Naive thymus-derived CD8-positive, alpha-beta T cell (primary cell): ENCODE measurements at places on chromosomes 16 and 17.

GRCh38 chr16:84367297-84367680 lies 1.0 kb upstream of the ATP2C2 start:
- no peak for DNase-seq

DNA sequence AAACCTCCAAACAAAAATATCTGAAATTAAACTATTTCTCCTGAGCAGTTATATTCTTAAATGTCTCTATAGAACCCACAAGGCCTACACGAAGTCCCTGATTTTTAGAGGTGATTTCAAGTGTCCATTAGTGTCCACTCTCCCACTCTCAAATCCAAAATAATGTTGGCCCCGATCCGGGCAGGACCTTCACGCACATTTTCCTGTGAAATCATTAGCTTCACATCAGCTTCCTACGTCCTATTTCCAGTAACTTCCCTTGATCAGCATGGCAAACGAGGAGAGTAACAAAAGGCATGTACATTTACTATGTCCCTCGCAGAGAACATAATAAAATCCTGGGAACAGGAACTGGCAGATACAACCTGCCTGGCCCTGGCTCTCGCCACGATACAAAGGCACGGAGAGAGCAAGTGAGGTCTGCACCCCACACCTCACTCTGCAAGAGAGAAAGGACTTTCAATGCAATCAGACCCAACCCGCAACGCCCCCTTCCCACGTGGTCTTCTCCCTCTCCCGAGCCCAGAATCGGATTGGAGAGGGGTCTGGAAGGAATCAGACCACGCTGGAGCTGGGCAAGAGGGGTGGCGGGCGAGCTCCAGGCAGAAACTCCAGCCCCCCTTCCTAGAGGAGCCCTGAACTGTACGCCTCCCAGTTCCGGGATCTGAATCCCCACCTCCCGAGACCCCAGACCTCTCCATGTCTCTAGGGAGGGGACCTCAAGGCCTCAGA lies 17.5 kb upstream of the C17orf78 start:
- peak; percentile 5 for DNase-seq

DNA sequence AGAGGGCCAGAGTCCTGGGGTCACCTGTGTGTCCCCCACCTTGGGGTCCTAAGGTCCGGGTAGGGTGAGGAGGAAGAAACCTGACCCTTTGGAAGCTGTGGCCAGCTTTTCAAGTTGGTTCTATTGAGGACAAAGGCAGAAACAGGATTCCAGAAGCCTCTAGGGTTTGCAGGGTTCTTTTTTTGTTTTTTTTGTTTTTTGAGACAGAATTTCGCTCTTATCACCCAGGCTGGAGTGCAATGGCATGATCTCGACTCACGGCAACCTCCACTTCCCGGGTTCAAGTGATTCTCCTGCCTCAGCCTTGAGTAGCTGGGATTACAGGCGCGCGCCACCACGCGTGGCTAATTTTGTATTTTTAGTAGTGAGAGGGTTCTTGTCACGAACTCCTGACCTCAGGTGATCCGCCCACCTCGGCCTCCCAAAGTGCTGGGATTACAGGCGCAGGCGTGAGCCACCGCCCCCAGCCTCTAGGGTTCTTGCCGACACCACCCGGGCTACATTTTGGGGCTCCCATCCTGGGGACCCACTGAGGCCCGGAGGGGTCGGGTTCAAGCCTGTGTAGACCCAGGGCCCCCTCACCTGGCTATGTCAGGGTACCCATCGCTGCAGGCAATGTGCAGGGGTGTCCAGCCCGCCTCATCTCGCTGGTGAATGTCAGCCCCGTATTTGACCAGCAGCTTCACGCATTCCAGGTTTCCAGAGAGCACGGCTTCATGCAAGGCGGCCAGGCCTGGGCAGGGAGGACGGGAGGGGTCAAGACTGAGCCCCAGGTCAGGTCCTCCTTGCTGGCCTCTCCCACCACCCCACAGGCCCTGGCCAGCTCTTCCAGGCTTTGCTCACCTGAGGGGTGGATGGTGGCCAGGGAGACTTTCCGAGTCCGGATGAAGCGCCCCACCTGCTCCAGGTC lies 674 bp downstream of the PPP1R27 start:
- DNase-seq, result no peak

- DNase-seq, result peak; percentile 66
Measured at GRCh38 chr16:31458073-31458843, 1.0 kb upstream of the ARMC5 start.

DNA sequence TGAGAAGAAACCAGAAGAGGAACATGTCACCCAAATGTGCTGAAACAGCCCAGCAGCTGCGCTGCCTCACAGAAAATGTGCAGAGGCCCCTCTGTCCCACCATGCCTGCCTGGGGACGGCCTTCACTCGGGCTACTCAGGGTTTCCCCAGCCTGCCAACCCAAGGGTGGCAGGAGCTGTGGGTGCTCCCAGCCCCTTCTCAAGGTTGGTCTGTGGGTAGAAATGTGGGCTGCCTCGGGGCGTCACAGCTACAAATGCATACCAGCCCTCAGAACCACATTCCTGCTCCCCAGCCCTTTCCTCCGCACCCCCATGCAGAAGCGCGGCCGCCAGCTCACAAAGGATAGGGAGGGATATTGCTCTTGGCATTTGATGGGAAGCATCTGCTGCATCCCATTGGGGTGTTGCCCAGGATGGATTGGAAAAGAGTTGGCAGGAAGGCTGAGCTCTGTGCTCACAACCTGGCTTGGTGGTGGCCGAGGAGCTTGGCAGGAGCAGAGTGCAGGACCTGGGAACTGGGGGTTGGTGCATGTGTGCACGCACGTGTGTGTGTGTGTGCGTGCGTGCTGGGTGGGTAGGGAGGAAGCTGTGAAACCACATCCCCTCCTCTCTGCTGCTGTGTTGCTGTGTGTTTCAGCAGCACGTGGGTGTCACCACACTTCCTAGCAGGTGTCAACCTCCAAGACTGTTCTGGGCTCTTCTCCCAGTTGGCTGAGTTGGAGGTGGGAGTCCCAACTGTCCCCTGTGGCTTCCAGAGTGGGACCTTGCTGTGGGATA lies 304.4 kb downstream of the SEC14L1 start:
- DNase-seq, result peak; percentile 85

DNA sequence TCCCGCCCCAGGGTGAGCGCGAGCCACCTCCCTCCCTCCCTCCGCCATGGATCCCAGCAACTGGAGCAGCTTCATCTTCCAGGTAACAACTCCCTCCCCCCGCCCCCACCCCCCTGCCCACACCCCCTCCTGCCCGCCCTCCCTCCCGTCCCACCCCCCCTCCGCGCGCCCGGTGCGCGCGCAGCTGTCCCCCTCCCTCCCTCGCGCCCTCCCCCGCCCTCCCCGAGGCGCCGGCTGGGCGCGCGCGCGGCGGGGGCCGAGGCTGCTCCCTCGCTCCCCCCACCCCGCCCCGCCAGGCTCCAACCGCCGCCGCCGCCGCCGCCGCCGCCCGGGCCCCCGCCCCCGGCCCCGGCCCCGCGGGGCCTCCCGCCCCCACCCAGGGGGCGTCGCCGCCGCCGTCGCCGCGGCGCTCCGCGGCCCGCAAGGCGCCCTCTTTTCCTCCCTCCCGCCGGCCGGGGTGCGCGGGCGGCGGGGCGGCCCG lies at the start of gene MAZ:
Gene MAZ, plus strand, starts transcription at position 431 of the 481 bp plus-strand sequence. CDS start 173 bp downstream, outside the sequence.
- peak; percentile 60 for DNase-seq

DNA sequence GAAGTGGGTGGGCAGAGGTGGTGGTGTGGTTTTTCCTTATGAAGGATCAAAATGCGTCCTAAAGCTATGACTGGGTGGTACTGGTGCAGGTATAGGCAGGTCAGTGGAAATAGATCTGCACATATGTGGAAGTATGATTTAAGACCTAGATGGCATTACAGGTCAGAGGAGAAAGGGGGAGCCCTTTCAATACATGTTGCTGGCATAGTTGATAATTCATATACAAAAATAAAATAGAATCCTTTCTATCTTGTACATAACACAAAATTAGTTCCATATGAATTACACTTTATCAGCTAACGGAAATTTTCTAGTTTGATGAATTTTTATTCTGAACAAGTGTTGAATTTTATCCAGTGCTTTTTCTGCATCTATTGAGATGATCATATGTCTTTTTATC lies 20.8 kb upstream of the PIK3R5 start:
- no peak for DNase-seq

- DNase-seq, result no peak
Measured at GRCh38 chr16:86554599-86554916, 477 bp downstream of the MTHFSD start.

DNA sequence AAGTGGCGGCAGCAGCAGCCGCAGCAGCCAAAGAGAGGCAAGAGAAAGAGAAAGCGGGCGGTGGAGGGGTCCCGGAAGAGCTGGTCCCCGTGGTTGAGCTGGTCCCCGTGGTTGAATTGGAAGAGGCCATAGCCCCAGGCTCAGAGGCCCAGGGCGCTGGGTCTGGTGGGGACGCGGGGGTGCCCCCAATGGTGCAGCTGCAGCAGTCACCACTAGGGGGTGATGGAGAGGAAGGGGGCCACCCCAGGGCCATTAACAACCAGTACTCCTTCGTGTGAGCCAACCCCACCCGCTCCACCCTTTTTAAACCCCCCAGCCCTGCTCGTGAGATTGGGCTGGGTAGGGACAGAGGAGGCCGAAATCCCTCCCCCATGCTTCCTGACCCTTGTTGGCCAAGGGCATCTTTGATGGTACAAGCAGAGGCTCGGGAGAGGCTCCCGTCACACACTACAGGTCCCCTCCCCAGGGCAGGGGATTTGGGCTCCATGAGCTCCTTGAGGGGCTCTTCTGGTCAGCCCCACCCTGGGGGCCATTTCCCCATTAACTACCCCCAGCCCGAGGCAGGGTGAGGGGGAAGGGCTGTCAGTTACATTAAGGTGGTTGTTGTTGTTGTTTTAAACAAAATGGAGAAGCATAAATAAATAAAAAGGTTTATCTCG lies 4.6 kb upstream of the ATP2A1 start:
- DNase-seq, result peak; percentile 76

DNA sequence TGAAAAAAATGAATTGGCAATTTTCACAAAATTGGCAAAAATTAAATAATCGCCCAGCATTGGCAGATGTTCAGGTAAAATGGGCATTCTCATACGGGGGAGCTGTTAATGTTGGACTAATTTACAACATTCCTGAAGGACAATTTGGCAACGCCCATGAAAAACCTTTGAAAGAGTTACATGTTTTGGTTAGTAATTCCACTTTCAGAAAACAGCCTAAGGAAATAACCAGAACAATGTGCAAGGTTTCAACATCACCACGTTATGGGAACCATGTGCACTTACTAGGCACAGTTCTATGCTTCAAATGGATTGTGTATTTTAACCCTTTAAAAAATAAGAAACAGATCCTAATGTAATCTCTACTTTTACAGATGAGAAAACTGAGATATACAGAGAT lies 62.7 kb downstream of the CDYL2 start:
- no peak for DNase-seq

GRCh38 chr16:23801378-23801777 lies 34.4 kb upstream of the PRKCB start:
- DNase-seq, result peak; percentile 70

- no peak for DNase-seq
Measured at GRCh38 chr17:3989041-3989886, 25.0 kb upstream of the ATP2A3 start.
